Stimulated activated CD4-positive, alpha-beta T cell treated with anti-CD3 and anti-CD28 coated beads, TNF-alpha, amount 100 ng/mL, for 1 hour (primary cell): ENCODE measurements at places on chromosomes 11 and 22.

- DNase-seq = no peak
Measured at GRCh38 chr22:24875862-24876506, 70.0 kb downstream of the SGSM1 start.

DNA sequence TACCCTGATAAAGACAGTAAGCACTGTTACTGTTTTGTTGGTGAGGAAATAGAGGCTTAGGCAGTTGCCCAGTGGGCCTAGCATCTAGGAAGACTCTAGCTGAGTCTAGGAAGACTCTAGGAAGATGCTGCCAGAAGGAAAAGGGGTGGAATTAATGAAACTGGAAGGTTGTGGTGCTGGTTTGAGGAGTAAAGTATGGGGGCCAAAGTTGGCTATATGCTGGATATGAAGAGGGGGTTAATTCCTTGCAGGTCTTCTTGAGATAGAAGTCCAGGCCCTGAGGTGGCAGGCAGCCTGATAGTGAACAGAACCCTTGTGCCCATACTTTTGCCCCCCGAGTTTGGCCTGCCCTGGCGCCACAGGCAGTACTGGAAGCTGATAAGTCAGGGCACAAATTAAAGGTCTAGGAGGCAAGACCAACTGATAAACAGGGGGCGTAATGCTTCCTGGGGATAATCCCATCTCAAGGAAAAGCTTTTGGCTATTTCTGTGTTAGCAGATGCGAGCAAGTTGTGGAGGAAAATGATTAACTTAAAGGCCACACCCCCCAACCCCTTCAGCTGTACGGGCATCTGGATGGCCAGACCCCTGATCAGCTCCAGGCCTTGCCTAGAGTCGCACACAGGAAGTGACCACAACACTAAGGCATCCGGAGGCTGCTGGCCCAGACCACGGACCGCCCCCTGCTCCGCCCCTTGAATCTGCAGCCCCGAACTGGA, 3.1 kb downstream of the ILK start:
- DNase-seq = no peak

DNA sequence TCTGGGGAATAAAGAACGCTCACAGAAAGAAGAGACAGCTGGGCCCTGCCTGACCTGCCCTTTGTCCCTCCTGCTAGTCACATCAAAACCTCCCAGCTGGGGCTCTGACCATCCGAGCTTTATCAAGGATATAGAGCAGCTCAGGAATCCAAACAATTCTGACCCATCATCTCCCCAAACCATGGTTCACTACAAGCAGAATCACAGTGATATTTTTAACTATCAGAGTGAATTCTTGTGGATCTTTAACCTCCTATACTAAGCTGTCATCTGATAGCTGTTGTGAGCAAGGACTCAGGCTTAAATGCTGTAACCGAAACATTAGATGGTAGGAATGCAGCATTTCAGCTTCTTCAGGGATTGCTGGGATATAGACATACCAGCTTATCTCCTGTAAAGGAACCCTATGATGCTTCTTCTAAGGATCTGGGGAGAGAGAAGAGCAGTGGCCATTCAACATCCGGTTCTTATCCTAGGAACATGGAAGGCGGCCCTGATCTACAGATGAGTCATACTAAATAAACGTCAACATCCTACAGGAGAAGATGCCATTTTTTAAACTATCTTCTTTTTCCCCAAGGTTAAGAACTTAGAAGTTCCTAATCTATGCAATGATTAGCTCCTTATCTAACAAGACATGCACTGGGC, 84.7 kb upstream of the AKIP1 start:
- DNase-seq = no peak

DNA sequence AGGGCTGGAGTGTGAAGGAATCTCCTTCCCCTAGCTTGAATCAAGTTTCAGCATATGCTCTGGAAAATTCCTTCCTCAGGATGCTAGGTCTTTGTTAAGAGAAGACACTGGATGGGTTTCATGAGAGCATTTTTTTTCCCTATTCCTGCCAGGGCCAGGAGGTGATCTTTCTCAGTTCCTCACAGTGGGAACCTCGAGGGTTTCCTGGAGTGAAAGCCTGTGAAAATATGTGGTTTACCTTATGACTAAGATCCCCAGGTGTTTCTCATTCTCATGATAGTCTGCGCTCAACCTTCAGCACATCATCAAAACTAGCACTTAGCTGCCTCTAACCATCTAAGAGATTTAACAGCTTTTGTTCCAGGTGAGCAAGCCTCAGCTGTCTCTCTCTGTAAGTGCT, 985.3 kb upstream of the FAT3 start:
- DNase-seq = no peak

GRCh38 chr11:99135508-99135907, 114.8 kb downstream of the CNTN5 start:
- DNase-seq = no peak

- no peak for DNase-seq
Measured at GRCh38 chr11:95152876-95153856, 63.5 kb downstream of the ENDOD1 start.
